AG10803 (cell line): ENCODE measurements at places on chromosomes 12 and 14.

GRCh38 chr14:80933686-80934085 is 7.9 kb downstream of the CEP128 start:
- no peak for DNase-seq

- no peak for DNase-seq
These were observed 101.5 kb downstream of the ELK3 start for GRCh38 chr12:96295532-96296160.

DNA sequence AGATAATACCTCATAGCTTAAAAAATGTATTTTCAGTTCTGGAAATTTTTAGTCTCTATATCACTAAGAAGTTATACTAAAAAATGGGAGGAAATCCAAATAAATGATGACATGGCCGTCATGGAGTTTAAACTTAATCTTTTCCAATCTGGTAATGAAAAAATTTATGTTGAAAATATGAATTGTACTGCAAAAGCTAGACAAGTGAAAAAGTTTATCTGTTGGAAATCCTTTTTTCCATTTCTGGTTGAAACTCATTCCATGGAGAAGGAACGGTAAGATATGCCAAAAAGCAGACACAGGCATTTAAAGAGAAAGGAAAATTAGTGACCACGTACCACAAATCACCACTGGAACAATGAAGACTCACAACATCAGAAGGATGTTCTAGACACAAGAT is 314.2 kb upstream of the PRICKLE1 start:
- no peak for DNase-seq

GRCh38 chr14:21997300-21997699 is 323.7 kb upstream of the OR4E1 start:
- DNase-seq, result no peak

- no peak for DNase-seq
These were observed 30.3 kb upstream of the ADIPOR2 start for GRCh38 chr12:1660304-1661187.

DNA sequence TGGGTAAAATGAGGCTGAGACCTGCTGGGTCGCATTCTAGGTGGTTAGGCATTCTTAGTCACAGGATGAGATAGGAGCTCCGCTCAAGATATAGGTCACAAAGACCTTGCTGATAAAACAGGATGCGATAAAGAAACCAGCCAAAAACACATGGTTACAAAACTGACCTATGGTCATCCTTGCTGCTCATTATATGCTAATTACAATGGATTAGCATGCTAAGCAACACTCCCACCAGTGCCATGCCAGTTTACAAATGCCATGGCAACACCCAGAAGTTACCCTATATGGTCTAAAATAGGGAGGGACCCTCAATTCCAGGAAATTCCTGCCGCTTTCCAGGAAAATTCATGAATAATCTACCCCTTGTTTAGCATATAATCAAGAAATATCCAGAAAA is 132.4 kb downstream of the BRMS1L start:
- no peak for DNase-seq

- no peak for DNase-seq
These were observed 18.4 kb downstream of the SPIC start for GRCh38 chr12:101493556-101493955.
